Mucosa of gallbladder (tissue), 1 donor: ENCODE measurements at places on chromosomes 7 and 10. TPM values are rescaled to one million over a fixed set of nuclear protein-coding genes. Genes with fewer than 3 reads are reported as not detected.

GRCh38 chr7:41232086-41232485 is 470.8 kb downstream of the INHBA start:
- DNase-seq = no peak

DNA sequence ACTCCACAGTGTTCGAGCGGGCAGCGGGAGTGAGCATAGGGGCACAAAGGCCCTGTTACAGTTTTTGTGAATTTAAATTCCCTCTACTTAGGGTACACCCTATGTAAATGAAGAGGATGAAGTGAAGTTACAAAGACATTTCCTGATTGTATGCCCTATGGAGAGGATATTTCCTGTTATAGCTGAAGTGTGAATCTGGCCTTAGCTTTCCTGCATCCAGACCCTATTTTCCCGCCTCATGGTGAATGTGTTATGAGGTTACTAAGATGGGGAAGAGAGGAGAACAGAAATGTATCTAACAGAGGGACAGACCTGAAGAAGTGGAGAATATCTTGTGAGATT is 37.8 kb upstream of the COMMD3 start:
- no peak for DNase-seq

SLC25A13 gene
- total RNA-seq = 35.2 TPM

ZNF804B gene
- total RNA-seq = not detected

DNA sequence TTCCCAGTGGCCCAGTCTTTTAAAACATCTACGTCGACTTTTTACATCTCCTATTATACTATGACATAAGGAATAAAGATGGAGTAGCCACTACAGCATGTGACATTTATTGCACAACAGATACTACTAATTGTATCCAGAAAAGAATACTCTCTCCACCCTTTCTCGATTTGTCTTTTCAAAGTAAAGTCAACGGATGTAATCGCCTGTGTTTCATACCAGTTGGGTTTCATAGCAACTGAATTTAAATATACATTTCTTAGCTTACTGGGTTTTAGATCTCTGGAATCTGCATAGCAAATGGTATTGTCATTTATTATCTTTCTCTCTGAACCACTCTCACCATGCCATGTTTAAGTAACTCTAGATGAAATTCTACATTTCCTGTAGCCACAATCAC is 86.4 kb upstream of the TRIL start:
- no peak for DNase-seq

DNA sequence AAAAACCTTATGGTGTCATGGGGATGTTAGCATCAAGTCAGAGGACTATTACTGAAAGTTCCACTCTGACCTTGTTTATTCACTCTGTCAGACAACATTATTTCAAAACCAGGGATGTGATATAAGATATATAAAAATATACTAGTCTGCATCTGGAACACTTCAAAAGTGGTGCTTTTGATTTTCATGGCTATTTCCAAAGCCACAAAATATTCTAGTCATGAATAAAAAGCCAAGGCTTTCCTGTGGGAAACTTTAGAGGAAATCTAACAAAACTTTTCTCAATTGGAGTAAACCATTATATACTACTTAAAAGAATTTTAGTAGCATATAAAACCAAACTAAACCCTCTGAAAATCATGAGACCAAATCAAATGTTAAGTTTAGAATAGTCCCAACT is 205.2 kb downstream of the TMEM26 start:
- no peak for DNase-seq

DNA sequence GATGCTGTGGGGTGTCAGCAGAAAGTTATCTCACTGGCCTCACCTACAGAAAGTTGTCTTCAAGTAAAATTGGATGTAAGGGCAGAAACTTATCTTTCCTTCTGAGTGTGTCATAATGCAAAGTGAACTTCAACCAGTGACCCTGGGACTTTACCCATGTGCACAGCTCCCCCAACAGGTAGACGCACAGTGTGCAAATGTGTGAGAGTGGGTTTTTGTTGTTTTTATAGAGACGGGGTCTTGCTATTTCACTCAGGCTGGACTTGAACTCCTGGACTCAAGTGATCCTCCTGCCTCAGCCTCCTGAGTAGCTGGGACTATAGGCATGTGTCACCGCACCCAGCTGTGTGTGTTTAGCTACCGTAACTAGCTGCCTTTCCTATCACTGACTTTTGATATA is 6.4 kb upstream of the KAZALD1 start:
- DNase-seq = no peak

CLCN1 gene
- 1.2 TPM for total RNA-seq

GRCh38 chr7:55242613-55243012 is 122.5 kb upstream of the LANCL2 start:
- no peak for DNase-seq

GRCh38 chr10:35339942-35340341 is 3.6 kb downstream of the CCNY start:
- DNase-seq = no peak

GRCh38 chr7:143929224-143929920 is 5.7 kb upstream of the OR2F2 start:
- DNase-seq = no peak

- no peak for DNase-seq
These were observed 12.8 kb upstream of the FMC1 start for GRCh38 chr7:139328375-139328774.

GRCh38 chr10:28922861-28923260 is 245.5 kb downstream of the BAMBI start:
- DNase-seq = no peak

- DNase-seq = no peak
These were observed 45.9 kb upstream of the DNAAF5 start for GRCh38 chr7:680411-681127.

- no peak for DNase-seq
These were observed 85.1 kb downstream of the WDR37 start for GRCh38 chr10:1141261-1141660.

- DNase-seq = peak; percentile 18
These were observed 9.2 kb downstream of the ZNF488 start for GRCh38 chr10:47374611-47375536.

- no peak for DNase-seq
These were observed 15.8 kb downstream of the KLLN start for GRCh38 chr10:87847550-87847949.

DNA sequence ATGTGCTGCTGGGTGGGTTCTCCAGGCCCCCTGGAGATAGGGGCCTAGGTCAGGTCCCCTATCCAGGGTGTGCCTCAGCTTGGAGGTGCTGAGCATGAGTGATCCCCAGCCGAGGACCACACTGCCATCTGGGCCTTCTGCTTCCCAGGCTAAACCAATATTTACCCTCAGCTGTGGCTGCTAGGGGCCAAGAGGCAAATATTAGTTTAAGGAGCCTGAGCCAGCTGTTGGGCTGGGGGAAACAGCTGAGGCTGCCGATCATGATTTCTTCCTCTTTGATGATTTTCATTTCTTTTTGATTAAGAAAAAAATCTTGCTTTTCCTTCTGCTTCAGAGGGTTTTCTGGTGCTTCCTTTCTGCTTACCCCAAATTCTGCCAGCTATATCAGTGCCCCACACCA is 83.4 kb downstream of the NEURL1 start:
- DNase-seq = no peak

CDNF gene
- 0.98 TPM for total RNA-seq

DNA sequence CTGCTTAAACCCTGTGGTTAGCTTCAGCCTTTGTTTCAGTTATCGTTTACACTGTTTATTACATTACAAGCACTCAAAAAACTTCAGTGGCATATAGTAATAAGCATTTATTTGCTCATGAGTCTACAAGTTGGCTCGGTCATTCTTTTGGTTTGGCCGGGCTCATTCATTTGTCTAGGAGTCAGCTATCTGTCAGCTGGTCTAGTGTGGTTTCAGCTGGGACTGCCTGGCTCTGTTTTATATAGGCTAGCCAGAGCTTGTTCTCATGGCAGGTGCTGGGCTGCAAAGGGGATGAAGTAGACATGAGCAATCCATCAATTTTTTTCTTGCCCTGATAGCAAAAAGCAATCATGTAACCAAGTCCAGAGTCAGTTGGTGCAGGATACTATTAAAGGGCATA is 103.6 kb downstream of the MKLN1 start:
- no peak for DNase-seq

NXPH1 gene
- total RNA-seq = 0.95 TPM

- DNase-seq = no peak
These were observed 7.8 kb downstream of the TLX1 start for GRCh38 chr10:101138788-101139420.

IFRD1 gene
- 45.8 TPM for total RNA-seq

DNA sequence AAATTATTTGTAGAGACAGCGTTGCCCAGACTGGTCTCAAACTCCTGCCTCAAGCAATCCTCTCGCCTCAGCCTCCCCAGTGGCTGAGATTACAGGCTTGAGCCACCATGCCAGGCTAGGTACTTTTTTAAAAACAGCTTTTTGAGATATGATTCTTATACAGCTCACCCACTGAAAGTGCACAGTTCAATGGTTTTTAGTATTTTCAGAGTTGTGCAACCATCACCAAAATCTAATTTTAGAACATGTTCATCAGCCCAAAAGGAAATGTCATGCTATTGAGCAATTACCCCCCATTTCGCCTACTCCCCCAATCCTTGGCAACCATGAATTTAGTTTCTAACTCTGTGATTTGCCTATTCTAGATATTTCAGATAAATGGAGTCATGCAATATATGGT is 73.7 kb downstream of the EVX1 start:
- DNase-seq = no peak
